ENCODE measurements at places on chromosomes 2 and 18. TPM values are rescaled to one million over a fixed set of nuclear protein-coding genes. Genes with fewer than 3 reads are reported as not detected.
A peak's percentile ranks its signal among the peaks of the same experiment; 100 is the strongest.

IGFBP5 gene
- 1,041 TPM for total RNA-seq

DNA sequence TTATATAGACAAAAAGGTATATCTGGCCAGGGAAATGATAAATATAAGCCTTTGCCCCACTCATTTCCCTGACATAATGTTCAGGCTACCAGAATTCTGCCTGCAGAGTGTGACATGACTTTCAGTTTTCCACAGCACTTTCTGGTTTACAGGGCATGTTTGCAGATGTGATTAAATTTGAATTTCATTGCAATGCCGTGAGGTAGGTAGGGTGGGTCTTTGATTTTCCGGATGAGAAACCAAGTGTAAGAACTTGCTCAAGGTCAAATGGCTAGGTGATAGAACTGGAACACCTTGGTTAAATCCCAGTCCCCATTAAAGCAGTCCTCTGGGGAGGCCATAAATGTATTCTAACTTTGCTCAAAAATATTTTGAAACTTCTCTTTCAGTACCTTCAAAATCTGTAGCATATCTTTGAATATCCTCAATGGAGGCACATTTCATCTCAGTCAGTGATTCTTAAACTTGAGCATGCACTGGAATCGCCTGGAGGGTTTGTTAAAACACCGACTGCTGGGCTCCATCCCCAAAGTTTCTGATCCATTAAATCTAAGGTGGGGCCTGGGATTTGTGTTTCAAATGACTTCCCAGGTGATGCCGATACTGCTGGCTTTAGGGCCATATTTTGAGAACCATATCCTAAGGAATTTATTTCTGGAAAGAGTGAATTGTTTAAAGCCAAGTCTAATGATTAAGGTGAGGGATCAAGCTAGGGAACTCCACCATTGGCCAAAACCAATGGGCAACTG is 35.0 kb downstream of the MRPL33 start:
- H3K27ac ChIP-seq, result no peak overlapping the region
- DNase-seq, result no peak
- H3K4me3 ChIP-seq, result no peak overlapping the region

GALNT3 gene
- total RNA-seq, result 7.4 TPM

DNA sequence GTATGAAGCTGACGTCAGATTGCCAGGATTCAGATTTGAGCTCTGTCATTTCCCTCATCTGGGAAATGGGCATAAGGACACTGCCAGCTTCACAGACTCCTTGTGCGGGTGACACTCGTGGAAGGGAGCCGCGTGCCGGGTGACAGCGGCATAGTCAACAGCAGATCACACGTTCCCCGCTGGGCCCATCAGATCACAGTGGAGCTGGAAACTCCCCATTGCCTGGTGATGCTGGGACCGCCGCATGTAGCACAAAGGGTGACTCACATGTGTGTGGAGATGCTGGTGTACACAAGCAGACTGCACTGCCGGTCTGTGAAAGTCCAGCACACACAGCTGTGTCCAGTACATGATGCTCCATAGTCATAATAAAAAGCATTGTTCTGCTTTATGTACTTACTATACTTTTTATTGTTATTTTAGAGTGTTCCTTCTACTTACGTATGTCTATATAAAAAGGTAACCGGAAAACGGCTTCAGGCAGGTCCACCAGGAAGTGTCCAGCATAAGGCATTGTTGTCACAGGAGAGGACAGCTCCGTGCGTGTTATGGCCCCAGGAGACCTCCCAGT is 31.8 kb downstream of the SALL3 start:
- no peak for DNase-seq
- H3K27me3 ChIP-seq, result no peaks in the 10 kb centered on the region
- H3K4me3 ChIP-seq, result no peak overlapping the region
- no peaks in the 10 kb centered on the region for H3K4me1 ChIP-seq
- no peak overlapping the region for H3K27ac ChIP-seq
- H3K36me3 ChIP-seq, result no peaks in the 10 kb centered on the region

DNA sequence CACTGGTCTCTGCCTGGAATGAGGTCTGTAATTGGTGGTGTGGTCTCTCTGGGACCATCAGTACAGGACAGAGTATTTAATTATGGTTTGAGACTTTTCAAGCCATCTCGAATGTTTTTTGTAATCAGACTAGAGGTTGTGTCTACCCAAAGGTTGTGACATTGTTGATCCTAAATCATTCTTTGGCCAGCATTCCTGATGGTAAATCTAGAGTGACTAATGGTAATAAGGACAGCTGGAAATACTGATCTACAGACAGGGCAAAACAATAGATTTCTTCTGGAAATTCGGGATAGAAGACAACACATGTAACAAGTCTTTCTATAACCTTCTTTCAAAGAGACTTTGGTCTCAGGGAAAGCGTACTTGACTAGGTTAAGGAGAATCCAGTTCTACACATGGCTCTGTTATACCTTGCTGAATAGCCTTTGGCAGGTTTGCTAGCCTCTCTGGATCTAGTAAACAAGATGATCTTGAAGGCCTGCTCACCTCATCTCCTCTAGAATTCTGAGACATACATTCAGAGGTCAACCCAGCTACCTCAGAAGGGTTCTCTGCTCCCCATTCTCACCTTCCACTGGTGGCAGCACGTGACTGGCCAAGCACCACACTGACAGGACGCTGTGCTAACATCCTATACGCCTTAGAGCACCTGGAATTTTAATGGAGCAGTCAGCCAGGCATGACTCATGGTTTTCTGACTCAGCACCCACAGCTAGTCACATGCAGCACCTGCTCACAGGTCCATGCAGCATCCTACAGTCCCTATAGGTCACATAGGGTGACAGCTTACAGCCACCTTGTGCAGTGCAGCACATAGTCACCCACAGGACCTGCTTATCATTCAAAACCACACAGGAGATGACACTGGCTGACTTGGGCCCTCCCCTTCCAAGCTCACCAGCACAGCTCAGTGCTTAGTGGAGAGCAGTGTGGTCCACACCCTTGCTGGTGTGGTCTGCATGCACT is 12.2 kb downstream of the PLB1 start:
- DNase-seq, result no peak
- no peaks in the 10 kb centered on the region for H3K4me1 ChIP-seq
- H3K4me3 ChIP-seq, result no peak overlapping the region
- no peak overlapping the region for H3K27ac ChIP-seq
- H3K27me3 ChIP-seq, result no peaks in the 10 kb centered on the region

GPR35 gene
- 3.9 TPM for total RNA-seq

DNA sequence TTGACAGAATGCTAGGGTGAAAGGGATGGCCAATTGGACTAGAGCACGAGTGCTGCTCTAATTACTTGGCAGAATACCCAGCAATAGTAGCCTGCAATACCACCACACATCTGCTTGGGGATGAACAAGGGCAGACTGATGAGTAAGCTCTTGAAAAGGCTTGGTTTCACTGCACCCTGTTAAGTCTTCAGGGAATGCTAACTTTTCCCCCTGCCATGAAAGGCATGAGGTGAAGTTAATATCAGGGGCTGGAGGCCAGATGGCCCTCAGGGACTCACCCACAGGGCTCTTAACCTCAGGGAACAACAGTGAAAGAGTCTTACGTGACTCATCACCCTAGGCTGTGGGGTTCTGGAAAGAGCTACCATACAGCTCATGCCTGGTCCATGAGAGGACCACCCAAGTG is 51.7 kb upstream of the MYL1 start:
- H3K27ac ChIP-seq, result no peak overlapping the region
- no peaks in the 10 kb centered on the region for H3K4me1 ChIP-seq
- H3K27me3 ChIP-seq, result no peaks in the 10 kb centered on the region
- no peak for DNase-seq

GRCh38 chr2:120852200-120852815 is 116.6 kb downstream of the GLI2 start:
- H3K4me3 ChIP-seq, result no peak overlapping the region
- H3K36me3 ChIP-seq, result no peaks in the 10 kb centered on the region
- H3K27me3 ChIP-seq, result no peaks in the 10 kb centered on the region
- H3K27ac ChIP-seq, result no peak overlapping the region

SLC5A7 gene
- 1.7 TPM for total RNA-seq

- no peak overlapping the region for H3K27ac ChIP-seq
- no peaks in the 10 kb centered on the region for H3K27me3 ChIP-seq
- DNase-seq, result no peak
These were observed 24.5 kb upstream of the TNP1 start for GRCh38 chr2:216884347-216884746.

GRCh38 chr2:67259556-67260342 is 137.4 kb upstream of the ETAA1 start:
- no peaks in the 10 kb centered on the region for H3K27me3 ChIP-seq
- H3K27ac ChIP-seq, result peak overlapping the region; percentile 27
- DNase-seq, result no peak
- H3K4me3 ChIP-seq, result no peak overlapping the region
- H3K4me1 ChIP-seq, result peaks cover 4% of the 10 kb centered on the region
- H3K36me3 ChIP-seq, result no peaks in the 10 kb centered on the region

GRCh38 chr2:67974559-67975430 is 88.0 kb downstream of the C1D start:
- H3K27me3 ChIP-seq, result no peaks in the 10 kb centered on the region
- no peak overlapping the region for H3K4me3 ChIP-seq
- H3K4me1 ChIP-seq, result peaks cover 17% of the 10 kb centered on the region
- DNase-seq, result no peak
- H3K36me3 ChIP-seq, result no peaks in the 10 kb centered on the region

ANKAR gene
- 17.4 TPM for total RNA-seq

DNA sequence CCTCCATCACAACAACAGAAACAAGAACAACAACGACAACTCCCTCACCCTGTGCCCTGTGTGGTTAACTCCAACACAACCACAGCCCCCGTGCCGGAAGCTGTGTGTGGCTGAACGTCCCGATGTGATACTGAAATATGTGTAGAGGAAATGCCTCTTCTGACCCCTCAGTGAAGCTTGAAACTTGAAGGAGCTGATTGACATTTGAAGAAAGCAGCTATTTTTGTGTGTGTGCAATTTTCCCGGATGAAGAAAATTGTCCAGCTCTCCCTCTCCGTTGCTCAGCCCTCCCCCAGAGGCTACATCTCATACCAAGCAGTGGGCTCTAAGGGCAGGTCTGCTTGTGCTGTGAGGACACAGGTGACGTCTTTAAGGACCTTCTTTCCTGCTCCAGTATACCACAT is 173.8 kb downstream of the ICOS start:
- no peaks in the 10 kb centered on the region for H3K27me3 ChIP-seq
- no peaks in the 10 kb centered on the region for H3K36me3 ChIP-seq
- peaks cover 31% of the 10 kb centered on the region for H3K4me1 ChIP-seq
- DNase-seq, result no peak
- H3K27ac ChIP-seq, result peak overlapping the region; percentile 70

LMAN1 gene
- 52.8 TPM for total RNA-seq

DNA sequence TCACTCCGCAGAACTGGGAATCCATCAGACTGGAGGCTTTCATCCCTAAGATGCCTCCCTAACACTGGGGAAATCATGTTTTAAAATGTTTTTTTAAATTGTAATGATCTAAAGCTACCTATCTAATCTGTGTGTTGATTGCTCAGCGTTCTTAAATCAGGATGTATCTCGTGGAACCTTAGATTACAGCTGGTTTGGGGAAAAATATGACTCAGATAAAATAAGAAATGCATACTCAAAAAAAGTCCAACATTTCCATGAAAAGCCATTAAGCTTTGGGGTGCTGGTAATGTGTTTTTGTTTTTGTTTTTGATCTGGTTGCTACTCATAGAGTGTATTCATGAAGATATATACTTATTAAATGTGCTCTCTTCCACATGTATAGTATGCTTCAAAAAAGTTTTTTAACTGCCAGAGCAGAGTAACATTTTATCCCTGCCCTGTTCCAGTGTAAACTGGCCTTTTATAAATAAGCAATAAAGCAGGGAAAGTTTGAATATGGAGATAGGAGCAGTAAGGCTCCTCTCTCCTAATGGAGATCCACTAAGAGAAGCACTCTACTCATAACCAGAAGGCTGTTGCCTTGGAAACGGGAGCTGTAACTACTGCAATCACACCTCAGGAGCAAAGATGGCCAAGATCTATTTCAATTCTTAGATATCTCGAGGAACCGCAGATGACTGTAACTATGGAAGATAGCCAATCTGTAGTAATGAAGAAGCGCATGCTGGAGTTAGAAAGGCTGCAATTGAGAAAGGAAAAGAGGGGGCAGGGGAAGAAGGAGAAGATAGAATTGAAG is 41.6 kb downstream of the ANKRD44 start:
- no peaks in the 10 kb centered on the region for H3K27me3 ChIP-seq
- no peak for DNase-seq
- H3K27ac ChIP-seq, result peak overlapping the region; percentile 24
- H3K4me3 ChIP-seq, result no peak overlapping the region
- H3K4me1 ChIP-seq, result peaks cover 77% of the 10 kb centered on the region

RUFY4 gene
- not detected for total RNA-seq

GRCh38 chr2:239555571-239555905 is 154.7 kb upstream of the HDAC4 start:
- no peaks in the 10 kb centered on the region for H3K27me3 ChIP-seq
- no peaks in the 10 kb centered on the region for H3K36me3 ChIP-seq
- H3K4me1 ChIP-seq, result no peaks in the 10 kb centered on the region
- H3K4me3 ChIP-seq, result no peak overlapping the region

GRCh38 chr2:215410932-215411285 is 25.0 kb downstream of the FN1 start:
- no peaks in the 10 kb centered on the region for H3K27me3 ChIP-seq
- no peak for DNase-seq
- no peak overlapping the region for H3K4me3 ChIP-seq
- H3K27ac ChIP-seq, result no peak overlapping the region

- no peaks in the 10 kb centered on the region for H3K36me3 ChIP-seq
- H3K27me3 ChIP-seq, result no peaks in the 10 kb centered on the region
These were observed 36.6 kb downstream of the KIDINS220 start for GRCh38 chr2:8800821-8801220.

C2orf66 gene
- total RNA-seq, result not detected

GAL3ST2 gene
- total RNA-seq, result 0.98 TPM

Data from vagina (tissue), 2 donors.